ENCODE measurements at places on chromosomes 16 and 17. TPM values are rescaled to one million over a fixed set of nuclear protein-coding genes. Genes with fewer than 3 reads are reported as not detected.

RPH3AL gene
- 7.5 TPM for total RNA-seq

ATMIN gene
- 22.9 TPM for total RNA-seq

ATP6V0C gene
- total RNA-seq = 8.3 TPM

CCDC200 gene
- total RNA-seq = not detected

HBZ gene
- total RNA-seq = not detected

SHCBP1 gene
- 11.5 TPM for total RNA-seq

KRTAP4-6 gene
- total RNA-seq = not detected

ATF7IP2 gene
- total RNA-seq = 5.8 TPM

ST6GALNAC2 gene
- total RNA-seq = not detected

APOH gene
- total RNA-seq = not detected

NPIPA3 gene
- total RNA-seq = 0.56 TPM

VEZF1 gene
- total RNA-seq = 28.8 TPM

KRTAP3-1 gene
- total RNA-seq = not detected

SMPD3 gene
- total RNA-seq = under 0.01 TPM

DHRS11 gene
- 5.9 TPM for total RNA-seq

SDR42E2 gene
- 0.09 TPM for total RNA-seq

EVPL gene
- total RNA-seq = not detected

NATD1 gene
- total RNA-seq = 1.5 TPM

TP53TG3F gene
- not detected for total RNA-seq

ATP2A3 gene
- total RNA-seq = 0.54 TPM

CDRT15 gene
- total RNA-seq = not detected

FAM20A gene
- not detected for total RNA-seq

KRT39 gene
- not detected for total RNA-seq

MT4 gene
- total RNA-seq = not detected

EXOC3L1 gene
- total RNA-seq = 2.4 TPM

PRSS36 gene
- total RNA-seq = 0.09 TPM

AOC2 gene
- total RNA-seq = 0.38 TPM
